ENCODE measurements at places on chromosomes 5 and 9.

DNA sequence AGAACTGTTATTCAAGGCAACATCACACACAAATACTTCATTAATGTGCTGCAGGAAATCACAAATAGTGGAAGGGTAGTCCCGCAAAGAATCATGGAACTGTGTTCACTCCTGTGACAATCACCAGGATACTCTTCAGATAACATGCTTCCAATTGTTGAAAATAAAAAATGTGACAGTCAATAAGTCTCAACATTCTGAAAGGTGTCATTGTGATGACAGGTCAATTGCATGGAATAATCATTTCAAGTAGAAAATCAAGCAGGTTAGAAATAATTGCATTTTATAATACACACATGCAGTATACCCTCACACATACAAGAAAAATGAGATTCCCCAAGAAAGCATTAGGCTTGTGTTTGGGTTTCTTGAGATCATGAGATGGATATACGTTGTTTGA lies 46.4 kb upstream of the ISL1 start:
- no peak for DNase-seq

- no peak for DNase-seq
These were observed 116.1 kb downstream of the PDZD2 start for GRCh38 chr5:31754741-31755675.

DNA sequence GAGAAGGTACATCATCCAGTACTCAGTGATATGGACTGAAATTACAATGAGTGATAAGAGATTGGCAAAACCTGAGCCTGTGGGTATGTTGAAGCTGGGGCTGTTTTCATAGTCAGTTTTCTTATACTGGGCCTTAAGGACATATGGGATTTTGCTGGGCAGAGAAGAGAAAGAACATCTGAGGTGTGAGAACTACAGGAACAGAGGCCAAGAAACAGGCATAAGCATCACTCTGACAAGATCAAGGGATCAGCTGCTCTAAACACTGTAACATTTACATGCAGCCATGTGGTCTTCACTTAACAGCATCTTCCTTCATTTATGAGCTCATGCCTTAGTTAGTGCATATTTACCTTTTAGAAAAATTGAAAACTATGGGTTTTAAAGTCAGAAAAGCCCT lies 220.0 kb downstream of the TRIM36 start:
- DNase-seq, result no peak

DNA sequence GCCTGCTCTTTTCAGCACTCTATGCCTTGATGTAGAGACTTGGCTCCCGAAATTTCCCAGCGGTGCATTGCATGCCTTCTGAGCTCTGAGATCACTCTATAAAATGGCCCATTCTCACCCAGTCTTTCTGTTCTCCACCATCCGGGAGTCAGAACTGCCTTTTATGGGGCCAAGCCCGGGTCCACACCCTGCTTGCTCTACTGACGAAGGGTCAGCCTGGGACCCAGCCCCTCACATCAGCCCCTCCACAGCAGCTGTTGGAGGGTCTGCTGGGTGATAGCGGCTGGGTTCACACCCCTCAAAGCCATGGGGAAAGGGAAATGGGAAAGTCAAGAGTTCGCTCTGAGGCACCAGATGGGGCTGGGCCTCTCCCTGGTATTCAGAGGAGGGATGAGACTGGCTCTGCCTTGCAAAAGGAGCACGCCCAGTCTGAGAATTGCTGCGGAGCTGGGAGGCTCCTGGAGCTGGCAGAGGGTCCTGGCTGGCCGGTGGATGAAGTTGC lies 66.0 kb upstream of the ORM1 start:
- DNase-seq, result no peak

DNA sequence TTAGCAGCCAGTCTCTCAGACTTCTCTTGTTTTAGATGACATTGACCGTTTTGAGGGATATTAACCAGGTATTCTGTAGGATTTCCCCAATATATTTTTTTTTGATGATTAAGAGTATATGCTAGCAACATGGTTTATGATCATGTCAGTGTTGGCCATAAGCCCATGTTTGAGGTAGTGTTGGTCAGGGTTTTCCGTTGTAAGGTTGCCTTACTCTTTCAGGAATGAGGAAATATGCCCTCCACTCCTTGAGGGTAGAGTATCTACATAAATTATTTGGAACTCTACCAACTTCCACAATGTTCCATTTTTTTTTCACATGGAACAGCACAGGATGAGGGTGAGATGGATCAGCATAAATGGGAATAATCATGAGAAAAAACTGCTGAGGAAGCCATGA lies 188.4 kb upstream of the PRDM9 start:
- no peak for DNase-seq

- DNase-seq, result no peak
These were observed 136.8 kb upstream of the LPCAT1 start for GRCh38 chr5:1660511-1660910.

DNA sequence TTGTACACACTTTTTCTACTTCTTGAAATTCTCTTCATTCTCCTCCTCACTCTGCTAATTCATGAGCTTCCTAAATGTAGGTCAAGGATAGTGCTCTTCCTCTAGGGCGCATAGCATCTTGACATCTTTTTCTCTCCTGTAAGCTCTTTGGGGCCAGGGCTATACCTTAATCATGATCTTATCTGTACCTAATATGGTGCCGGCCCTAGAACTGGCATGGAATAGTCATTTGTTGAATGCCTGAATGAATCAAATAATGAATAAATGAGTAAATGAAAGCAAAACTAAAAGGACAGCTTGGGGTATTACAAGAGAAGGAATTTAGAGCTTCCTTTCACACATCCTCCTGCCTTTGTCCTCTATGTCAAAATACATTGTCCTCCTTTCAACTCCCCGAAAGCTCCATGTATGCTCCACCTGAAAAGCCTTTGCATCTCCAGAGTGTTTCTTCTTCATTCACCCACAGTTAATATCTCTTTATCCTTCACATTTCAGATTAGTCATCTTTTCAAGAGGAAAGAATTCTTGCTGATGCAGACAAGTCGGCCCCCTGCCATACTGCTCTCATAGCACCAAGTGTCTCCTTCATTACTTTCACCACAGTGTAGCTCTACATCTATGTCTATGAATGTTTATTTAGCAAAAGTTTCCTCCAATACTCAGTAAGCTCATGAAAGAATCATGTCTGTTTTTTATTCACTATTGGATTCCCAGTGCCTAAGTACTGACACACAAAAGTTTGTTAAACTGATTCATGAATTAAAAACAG lies 16.4 kb upstream of the PPP2R2B start:
- no peak for DNase-seq

GRCh38 chr9:94144394-94144793 lies 60.1 kb downstream of the PTPDC1 start:
- no peak for DNase-seq

- DNase-seq, result no peak
These were observed 37.8 kb downstream of the GLRX start for GRCh38 chr5:95784514-95785302.

GRCh38 chr5:26948921-26949320 lies 89.5 kb downstream of the CDH9 start:
- DNase-seq, result no peak
